Stimulated activated CD4-positive, alpha-beta T cell treated with anti-CD3 and anti-CD28 coated beads, TNF-alpha, amount 100 ng/mL, for 4 hours (primary cell): ENCODE measurements at places on chromosomes 7 and 10.

- DNase-seq: no peak
These were observed 306.0 kb downstream of the TFEC start for GRCh38 chr7:115724400-115725056.

DNA sequence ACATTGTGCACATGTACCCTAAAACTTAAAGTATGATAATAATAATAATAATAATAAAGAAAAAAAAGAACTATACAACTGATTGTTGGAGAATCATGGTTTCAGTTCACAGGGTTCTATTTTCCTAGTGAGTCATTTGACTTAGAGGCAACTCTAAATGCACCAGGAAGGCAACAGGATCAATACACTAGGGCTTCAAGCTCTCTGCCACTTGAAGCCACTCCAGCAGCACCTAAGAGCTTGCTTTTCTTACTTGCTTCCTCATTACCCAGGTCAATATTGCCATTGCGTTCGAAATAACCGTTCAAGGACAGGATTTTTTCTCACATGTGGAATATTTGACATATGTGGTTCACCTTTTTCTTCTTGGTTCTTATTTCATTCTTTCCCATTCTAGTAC is 189.7 kb downstream of the GRM3 start:
- no peak for DNase-seq

DNA sequence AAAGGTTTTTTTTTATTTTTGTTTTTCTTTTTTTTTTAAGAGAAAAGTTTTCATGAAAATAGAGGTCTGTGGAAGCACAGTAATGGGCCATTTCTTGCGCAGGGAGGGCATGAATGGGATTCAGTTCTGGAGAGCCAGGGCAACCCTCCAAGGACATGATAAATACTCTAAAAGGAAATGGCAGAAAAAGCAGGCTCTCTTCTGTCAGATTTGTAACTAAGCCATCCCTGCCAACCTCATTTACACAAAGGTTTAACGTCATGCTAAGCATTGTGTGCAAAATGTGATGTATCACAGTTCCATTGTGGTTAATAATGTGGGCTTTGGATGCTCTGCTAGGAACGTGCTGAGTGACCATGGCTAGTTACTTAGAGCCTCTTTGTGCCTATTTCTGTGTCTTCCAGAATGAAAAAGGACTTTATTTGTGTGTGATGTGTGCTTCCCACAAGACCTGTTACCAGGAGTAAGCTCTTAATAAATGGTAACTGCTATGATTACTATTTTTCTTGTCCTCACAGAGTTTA is 1095.9 kb upstream of the SORCS1 start:
- DNase-seq: no peak

DNA sequence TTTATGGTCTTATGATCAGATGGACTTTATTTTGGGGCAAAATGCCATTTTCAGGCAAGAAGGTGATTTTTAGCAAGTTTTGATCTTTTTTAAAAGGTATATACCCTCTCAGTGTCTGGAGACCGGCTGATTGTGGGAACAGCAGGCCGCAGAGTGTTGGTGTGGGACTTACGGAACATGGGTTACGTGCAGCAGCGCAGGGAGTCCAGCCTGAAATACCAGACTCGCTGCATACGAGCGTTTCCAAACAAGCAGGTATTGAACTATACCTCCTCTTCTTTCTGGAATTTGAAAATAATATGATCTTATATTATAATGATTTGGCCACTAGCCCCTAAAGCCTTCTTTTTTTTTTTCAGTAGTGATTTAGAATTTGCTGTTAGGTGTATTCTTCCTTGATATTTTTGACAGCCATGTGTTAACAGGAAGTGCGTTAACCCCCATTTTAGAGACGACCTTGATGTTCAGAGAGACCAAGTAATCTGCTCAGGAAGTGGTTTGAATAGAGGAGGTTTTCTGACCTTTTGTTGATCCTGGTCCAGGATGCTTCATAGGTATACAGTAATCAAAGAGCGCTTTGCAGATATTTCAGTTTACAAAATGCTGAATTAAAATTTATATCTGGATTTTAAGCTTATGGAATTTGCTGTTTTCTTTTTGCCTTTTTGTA is 6.2 kb downstream of the BUB3 start:
- DNase-seq: no peak

DNA sequence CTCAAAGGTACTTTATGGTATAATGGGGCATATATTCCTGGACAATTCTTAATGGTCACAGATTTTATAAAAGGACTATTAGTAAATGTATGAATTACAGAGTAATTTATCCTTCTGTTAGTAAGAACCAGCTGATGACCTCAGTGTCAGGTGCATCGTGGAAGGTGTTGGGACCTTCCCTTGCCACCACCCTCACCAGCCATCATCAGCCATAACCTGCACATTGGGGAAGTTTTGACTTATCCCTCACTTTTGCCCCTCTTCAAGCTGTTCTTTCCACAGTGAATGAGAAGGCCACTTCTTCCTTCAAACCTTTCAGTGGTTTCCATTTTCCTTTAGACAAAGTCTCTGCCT is 52.2 kb downstream of the FIGNL1 start:
- DNase-seq: no peak

DNA sequence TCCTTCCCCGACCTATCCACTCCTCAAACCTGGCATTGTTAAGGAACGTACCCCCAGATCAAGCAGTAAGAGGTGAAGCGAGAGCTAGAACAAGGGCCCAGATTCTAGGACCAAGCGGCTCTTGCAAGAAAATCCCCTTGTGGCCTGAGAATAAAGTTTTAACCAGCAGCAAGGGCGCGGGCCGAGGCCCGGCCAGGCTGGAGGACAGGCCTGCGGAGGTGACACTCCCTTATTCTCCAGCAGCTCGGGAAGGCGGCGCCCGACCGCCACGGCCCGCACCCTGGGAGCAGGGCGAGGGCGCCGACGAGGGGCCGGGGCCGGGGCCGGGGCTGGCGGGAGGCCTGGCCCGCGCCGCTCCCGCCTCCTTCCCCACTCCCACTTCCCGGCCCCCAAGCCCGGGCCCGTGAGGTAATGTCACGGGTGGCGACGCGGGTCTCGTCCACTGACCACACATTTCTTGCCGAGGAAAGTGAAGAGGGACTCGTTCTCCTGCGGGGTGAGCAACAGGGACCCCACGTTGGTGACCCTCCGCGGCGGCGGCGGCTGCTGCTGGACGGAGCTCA is 551 bp downstream of the WASL start:
- DNase-seq: no peak
